NCI-H524 treated with DMSO at 0.1 percent for 48 hours (cell line): ENCODE measurements at places on chromosomes 3 and 15.

DNA sequence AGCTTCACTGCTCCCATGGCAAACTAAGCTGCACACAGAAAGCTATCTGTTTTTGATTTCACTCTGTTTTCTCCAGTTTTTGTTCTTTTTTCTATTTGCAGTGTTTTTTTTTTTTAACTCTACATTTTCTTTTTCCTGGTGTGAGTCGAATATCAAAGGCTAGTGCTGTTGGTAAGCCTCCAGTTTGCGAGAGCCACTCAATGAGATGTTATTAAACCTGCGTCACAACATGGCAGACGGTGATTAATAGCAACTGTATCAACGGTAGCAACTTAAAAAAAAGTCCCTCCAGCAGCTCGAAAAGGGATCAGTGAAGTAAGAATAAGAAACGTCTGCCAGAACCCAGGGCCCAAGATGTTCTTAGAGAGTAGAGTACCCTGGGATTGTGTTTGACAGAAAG, 84.1 kb downstream of the MEIS2 start:
- DNase-seq, result no peak

- no peak for DNase-seq
These were observed 247.7 kb downstream of the MYRIP start for GRCh38 chr3:40057077-40057476.

DNA sequence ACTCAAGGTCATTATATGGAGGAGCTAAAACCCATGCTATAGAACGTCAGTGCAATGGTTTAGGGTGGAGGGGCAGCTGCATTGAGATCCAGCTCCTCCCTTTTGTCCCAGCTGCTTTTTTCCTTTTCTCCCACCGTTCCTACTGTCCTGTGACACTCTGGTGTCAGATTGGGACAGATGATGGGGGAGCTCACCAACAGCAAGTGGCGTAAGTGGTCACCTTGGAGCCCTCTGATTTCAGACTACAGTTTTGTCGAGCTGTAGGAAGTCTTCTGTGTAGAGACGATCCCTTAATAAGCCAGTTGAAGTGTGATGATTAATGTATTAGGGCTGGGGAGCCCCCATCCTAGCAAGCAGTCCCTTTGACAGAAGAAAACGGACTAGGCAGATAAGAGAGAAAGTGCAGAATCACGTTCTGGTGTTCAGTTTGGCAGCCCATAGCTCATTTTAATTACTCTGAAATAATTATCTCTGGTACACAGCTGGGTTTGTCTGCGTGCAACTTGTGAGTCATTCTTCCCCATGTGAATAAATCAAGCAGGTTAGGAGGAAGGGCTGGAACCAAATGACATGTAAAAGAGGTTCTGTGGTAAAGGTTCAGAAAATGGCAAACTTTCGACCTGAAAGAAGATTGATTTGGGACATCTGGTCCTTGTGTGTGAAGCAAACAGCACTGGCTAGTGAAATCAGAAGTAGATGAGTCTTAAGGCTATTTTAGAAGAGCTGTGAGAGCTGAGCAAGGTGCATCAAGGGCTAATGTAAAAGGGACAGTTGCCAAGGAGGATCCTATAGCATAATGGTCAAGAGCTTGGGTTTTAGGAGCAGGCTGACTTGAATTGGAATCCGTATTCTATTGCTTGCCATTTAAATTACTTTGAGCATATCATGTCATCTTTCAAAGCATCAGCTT, 241.4 kb downstream of the EDEM1 start:
- DNase-seq, result no peak

GRCh38 chr3:18012436-18012835, 270.0 kb upstream of the TBC1D5 start:
- no peak for DNase-seq

- DNase-seq, result peak; percentile 38
These were observed 39.2 kb downstream of the CCK start for GRCh38 chr3:42226470-42227425.

- no peak for DNase-seq
These were observed 377.0 kb downstream of the OCA2 start for GRCh38 chr15:27722102-27722501.

DNA sequence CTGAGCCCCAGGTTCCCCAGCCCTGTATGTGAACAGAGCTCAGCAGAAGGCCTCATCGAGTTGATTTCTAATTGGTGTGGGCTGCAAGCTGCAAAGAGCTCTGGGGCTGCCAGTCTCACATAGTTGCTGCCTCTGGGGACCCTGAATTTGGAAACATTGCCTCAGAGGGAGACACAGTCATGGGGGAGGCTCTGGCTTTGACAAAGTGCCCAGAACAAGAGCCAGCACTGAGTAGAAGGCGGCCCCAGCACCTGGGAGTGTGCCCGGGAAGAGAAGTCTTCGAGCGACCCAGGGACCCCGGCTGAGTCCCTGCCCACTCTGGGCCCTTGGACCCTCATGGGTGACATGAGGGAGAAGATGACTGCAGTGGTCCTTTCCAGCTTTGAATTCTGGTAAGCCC, 7.3 kb downstream of the NTRK3 start:
- no peak for DNase-seq

GRCh38 chr3:46970391-46971091, 6.0 kb downstream of the CCDC12 start:
- no peak for DNase-seq

DNA sequence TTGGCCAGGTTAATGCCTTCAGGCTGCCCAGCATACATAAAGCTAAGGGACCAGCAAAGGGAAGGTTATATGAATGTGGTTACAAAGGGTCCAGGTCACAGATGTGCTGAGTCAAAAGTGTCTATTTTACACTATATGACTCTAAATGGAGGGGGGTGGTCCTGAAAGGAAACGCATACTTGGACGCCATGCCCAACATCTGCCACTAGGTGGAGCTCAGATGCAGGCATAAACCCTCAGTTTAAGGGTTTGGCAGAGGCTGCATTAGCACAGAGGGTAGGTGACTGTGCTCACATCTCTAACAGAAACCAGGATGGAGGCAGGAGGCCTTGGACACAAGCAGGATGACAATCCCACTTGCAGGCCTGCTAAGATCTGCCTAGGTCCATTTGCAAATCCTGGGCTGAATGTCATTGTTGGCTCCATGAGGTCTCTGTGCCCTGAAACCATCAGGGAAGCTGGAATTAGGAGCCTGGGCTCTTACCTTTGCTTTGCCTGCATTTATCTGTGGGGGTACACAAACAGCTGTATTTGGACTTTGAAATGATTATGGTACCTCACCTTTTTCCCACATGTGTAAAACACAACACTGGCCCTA, 55.8 kb downstream of the ZNF621 start:
- peak; percentile 19 for DNase-seq

DNA sequence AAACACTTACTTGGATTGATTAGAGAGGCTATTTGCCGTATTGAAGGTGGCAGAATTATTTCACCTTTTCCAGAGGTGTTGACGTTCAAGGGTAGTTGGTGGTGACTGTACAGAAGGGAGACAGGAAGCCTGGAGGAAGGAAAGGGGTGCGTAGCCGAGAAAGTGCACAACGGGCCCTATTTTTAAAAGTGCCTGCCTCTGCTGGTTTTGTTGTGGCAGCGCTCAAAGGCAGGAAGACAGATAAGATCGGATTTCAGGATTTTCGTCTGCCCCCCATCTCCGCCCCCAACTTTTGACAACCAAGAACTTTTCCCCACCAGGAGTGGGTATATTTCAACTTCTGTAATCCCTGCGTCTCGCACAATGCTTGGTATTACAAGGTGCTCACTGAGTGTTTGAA, 38.5 kb downstream of the SMAD3 start:
- no peak for DNase-seq

GRCh38 chr3:82824491-82824890, 1063.0 kb upstream of the GBE1 start:
- DNase-seq, result no peak
